ENCODE measurements at places on chromosomes 2 and 18.

DNA sequence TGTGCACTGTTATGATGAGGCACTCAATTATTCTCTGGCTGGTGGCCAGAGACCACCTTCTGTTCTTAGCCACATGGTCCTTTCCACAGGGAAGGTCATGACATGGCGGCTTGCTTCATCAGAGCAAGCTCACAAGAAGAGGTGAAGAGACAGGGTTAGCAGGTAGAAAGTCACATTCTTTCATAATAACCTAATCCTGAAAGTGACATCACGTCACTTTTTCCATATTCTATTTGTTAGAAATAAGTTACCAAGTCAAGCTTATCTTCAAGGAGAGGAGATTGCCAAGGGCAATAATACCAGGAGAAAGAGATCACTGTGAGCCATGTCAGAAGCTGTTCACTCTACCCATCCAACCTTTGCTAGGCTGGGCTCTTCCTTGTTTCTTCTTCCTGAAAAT lies 139.4 kb downstream of the OSR1 start:
- no peak for DNase-seq

DNA sequence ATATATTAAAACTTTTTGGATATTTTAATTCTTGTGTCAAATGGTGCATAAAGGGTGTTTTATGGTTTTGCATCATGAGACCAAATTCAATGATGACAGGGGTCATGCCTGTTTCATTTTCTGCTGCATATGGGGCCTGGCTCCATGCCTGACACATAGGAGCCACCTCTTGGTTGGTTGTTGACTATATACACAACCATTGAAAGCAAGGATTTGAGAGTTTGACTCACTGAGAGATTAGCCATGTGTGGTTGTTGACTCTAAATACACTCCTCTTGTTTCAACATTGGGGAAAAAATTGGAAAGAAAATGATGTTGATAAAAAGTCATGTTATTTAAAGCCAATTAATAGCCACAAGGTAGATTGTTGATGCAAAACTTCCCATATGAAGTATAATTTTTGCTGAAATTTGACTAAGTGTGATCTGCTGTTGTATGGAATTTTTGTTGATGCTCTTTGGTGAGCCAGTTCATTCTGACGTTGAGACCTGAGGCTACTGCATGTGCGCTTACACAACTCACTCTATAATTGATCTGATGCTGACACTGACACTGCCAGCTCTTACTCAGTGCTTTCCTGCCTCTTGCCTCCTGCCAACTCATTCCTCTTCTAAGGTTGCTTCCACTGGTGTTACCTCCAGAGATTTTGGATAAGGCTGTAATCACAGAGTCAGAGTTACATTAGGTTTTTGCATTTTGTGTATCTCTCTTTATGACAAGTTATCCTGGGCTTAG lies 446.2 kb upstream of the SLC14A2 start:
- DNase-seq: no peak

GRCh38 chr2:96860065-96861029 lies 2.5 kb upstream of the ANKRD39 start:
- no peak for DNase-seq

GRCh38 chr2:148592791-148593190 lies 51.8 kb upstream of the EPC2 start:
- no peak for DNase-seq

GRCh38 chr2:138503087-138503442 lies 1.5 kb downstream of the SPOPL start:
- DNase-seq: no peak

DNA sequence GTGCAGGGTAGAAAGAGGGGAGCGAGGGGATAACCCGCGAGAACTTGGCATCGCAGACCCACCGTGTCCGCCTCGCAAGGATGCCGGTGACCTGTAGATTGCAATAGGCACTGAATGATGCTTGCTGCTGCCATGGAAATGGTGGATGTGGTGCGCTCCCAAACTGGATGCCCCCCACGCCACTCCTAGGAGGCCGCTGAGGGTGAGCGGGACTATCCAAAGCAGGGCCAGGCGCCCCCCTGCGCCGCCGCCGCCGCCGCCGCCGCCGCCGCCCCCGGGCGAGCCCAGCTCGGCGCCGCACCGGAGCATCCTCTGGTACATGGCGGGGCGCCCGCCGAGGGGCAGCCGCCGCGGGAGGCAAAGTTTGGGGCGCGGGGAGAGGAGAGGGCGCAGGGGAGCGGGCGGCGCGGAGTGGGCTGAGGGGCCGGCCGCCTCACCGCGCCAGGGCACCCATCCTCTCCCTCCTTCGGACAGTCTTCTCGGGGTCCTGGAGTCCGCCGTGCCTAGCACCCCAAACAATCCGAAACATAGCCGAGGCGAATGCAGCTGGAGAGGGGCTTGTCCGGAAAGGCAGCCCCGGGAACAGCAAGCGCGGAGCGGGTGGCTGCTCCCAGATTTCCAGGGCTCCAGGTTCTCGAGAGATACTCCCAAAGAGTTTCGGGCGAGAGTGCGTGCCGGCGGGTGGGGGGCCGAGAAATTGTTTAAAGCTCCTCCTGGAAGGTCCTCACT lies 685.1 kb downstream of the NRXN1 start:
- no peak for DNase-seq

GRCh38 chr2:235577404-235578330 lies 83.8 kb downstream of the AGAP1 start:
- DNase-seq: no peak

DNA sequence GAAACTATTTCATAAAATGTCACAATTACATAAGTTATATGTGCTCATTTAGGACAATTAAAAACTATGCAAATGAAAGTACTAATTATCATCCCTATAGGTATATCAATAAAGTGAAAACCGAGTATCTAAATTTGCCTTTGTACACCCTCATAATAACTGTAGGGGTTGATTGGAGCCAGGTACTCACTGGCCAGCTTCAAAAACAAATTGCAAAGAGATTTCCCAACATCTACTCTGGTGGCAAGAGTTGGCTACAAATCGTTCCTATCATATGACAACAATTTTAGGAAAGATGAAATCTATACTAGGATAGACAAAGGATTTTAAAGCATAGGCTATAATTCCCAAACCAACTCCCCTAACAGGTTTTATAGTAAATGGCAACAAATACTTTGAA lies 556.4 kb downstream of the LRRTM4 start:
- DNase-seq: no peak

GRCh38 chr18:3448838-3449511 lies 997 bp upstream of the TGIF1 start:
- DNase-seq: no peak

DNA sequence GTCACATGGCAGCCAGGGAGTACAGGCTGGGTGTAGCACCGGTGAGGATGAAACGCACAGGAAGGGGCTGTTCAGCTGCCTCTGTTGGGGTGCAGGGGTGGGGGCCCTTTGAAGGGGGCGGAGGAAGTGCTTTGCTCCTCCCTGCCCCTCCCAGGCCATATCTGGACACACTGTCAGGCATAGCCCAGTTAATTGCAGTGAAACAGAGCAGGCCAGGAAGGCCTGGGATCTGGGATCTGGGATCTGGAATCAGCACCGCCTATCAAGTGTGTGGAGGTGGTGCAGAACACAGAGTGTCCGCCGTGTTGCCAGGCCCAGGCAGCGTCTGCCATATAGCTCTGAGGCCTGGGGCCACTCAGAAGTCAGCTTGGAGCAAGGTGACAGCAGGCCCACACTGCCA lies 119.3 kb upstream of the MSH2 start:
- DNase-seq: no peak

DNA sequence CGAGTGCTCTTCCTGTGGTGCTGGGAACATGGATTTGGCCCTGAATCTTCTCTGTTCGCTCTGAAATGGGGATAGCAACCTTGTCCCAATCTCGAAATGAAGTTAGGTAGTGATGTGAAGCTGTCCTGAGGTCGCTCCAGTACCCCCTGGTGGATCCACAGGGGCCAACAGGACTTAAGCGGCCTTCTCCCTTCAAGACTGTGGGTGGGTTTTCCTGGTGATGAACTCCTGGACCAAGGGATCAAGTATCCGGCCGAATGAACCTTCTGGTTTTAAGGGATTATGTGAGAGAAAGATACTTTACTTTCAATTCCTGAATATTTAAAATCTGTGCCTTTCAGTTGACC lies 156.5 kb downstream of the NAPG start:
- no peak for DNase-seq

DNA sequence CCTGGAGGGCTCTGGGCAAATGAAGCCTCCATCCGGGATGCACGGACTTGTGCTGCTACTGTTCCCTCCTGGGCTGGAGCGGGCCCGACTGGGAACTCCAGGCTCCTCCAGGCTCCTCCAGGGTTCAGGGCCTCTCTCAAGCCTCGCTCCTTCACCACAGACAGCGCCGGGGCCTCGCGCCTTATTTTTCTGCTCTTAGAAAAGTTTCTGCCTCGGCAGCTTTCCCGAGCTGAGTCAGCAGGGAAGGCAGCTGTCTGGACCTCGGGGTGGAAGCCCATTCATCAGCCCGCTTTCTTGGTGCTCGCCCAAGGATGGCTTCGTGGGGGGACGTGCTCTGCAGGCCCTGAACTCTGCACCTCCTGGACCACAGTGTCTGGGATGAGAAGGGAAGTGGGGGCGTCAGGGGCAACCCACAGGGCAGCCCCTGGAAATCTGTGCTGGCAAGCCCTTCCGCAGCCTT lies 12.9 kb upstream of the TEX51 start:
- DNase-seq: no peak

DNA sequence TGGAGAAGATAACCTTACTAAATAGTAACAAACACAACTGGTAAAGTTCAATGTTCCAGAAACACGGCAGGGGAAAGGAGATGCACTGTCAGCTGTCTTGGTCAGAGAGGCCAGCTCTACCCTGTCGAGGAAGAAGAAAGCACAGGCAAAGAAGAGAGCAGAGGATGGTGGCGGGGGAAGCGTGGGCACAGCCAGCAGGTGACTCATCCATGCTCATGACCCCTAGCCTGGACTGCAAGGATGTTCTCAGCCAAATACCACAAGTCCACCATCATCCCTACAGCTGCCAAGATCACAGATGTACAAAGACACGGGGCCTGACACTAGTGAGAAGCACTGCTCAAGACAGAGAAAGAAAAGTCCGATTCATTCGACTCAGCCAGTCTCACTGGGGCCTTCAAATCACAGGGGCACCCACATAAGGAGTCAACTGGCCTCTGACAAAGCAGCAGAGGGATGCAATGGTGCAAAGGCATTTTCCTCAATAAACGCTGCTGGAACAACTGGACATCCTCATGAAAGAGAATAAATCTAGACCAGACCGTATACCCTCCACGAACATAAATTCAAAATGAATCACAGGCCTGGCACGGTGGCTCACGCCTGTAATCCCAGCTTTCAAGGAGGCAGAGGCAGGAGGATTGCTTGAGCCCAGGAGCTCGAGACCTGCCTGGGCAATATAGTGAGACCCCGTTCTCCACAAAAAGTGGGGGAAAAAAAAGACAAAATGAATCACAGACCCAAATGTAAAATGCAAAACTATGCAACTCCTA lies 5.6 kb downstream of the DTYMK start:
- no peak for DNase-seq
